ENCODE measurements at places on chromosomes 12 and 14. TPM values are rescaled to one million over a fixed set of nuclear protein-coding genes. Genes with fewer than 3 reads are reported as not detected.

DNA sequence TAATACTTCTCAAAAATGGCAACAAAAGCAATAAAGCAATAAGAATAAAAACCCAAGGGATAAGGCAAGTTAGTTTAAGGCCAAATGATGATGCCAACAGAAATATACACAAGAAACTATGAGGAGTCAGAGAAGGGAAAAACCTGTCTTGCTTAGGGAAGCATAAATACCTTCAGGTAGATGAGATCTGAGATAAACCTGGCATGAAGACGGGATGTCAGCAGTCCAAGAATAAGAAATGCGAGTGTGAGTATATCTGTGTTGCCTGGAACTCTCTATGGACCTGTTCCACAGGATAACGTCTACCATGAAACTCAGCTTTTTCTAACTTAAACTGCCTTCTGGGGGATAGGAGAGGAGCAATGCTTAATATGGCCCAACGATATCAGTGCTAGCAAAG lies 30.6 kb downstream of the KCNH5 start:
- no peak for DNase-seq

EML1 gene
- 69.3 TPM for total RNA-seq

DNA sequence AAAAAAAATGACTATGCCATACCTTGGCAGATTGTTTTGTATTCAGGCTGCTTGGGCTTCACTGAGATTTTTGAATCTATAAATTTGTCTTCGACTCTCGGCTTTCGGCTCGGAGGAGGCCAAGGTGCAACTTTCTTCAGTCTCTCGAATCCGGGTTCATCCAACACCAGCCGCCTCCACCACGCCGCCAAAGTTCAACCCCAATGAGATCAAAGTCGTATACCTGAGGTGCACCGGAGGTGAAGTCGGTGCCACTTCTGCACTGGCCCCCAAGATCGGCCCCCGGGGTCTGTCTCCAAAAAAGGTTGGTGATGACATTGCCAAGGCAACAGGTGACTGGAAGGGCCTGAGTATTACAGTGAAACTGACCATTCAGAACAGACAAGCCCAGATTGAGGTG lies 12.4 kb upstream of the SPPL3 start:
- DNase-seq, result no peak

GRCh38 chr14:97709552-97709951 lies 912.4 kb downstream of the VRK1 start:
- no peak for DNase-seq

- no peak for DNase-seq
Observed at GRCh38 chr14:92613008-92613658, 99.6 kb downstream of the RIN3 start.

DNA sequence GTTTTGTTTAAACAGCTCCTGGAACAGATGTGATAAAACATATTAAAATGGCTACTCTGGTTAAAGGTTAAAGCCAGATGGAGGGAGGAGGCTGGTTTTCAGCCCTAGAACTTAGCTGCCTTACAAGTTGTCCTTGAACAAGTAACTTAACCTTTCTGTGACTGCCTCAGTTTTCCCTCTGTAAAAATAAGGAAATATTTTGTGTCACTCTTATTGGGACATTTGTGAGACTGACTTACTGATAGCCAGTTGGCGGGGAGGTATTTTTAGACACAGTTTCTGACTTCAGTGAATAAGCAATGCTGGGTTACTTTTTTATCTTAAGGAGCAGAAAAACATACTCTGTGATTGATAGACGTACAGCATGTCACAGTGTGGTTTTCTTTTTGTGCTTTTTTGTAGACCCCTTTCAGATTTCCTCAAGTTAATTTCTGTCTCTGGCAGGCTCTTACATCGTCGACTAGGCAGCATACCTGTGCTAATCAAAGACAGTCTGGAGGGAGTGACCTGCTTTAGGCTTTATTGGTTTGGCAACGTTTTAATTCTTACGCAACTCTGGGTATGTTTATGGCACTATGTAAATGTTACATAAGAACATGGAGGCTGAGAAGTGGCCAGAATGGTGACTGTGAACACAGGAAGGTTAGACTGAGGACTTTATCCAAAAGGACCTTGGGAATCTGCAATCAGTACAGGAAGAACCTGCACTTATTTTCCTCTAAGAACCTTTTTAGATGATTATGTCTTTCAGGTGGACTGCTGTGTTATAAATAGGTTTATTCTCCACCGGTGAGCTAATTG lies 3.3 kb downstream of the ACVR1B start:
- peak; percentile 58 for DNase-seq

SIRT4 gene
- 2.4 TPM for total RNA-seq

- DNase-seq, result no peak
Observed at GRCh38 chr12:80937391-80938238, at the start of gene LIN7A. TSS of gene LIN7A (minus strand) at chr12:80937934. CDS start at chr12:80937722, 212 bp downstream.

DNA sequence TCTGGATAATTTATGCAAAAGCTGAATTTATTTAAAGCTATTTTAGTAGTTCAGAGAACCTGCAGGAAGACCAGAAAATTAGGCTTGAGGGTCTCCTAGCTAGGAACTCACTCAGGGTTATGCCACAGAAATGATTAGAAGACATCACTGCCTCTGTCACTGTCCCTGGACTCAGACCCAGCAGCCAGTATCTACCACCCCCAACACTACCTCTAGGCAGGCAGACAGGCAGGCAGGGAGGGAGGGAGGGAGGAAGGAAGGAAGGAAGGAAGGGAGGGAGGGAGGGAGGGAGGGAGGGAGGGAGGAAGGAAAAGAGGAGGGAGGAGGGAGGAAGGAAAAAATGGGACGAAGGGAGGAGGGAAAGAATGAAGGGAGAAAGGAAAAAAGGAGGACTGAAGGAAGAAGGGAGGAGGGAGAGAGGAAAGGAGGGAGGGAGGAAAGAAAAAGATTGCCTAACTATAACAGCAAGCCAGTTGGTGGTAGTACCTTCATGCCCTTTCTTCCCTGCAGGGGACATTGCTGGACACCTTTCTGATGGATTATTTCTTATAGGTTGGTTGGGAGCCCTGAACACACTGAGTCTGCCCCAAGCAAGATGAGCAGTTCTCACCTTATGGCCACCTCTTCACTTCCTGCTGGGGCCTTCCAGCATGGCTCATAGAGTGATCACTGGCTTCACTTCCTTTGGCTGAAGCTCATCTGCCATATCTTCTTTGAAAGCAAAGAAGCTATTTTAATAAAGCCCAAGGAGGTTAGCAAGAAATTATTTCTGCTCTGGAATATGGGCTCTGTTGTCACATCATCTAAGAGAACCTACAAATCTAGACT lies 49.7 kb downstream of the KICS2 start:
- DNase-seq, result no peak

GRCh38 chr12:99170461-99170860 lies 477.1 kb upstream of the GARIN6 start:
- no peak for DNase-seq

- no peak for DNase-seq
Observed at GRCh38 chr12:79949098-79949497, 14.2 kb upstream of the PPP1R12A start.

- no peak for DNase-seq
Observed at GRCh38 chr14:89586258-89587135, 169.5 kb upstream of the FOXN3 start.

Data from renal cortical epithelial cell (primary cell).